Mesothelial cell of epicardium (in vitro differentiated cells): ENCODE measurements at places on chromosomes 4 and X. TPM values are rescaled to one million over a fixed set of nuclear protein-coding genes. Genes with fewer than 3 reads are reported as not detected.
A peak's percentile ranks its signal among the peaks of the same experiment; 100 is the strongest.

GRCh38 chr4:5143940-5144339 is 92.7 kb downstream of the STK32B start:
- no peak for DNase-seq

The NR0B1 gene
- total RNA-seq: 1.2 to 1.8 TPM (median 1.3 TPM) in 3 replicates

GRCh38 chr4:172680691-172681090 is 487.9 kb upstream of the GALNT7 start:
- DNase-seq: no peak

DNA sequence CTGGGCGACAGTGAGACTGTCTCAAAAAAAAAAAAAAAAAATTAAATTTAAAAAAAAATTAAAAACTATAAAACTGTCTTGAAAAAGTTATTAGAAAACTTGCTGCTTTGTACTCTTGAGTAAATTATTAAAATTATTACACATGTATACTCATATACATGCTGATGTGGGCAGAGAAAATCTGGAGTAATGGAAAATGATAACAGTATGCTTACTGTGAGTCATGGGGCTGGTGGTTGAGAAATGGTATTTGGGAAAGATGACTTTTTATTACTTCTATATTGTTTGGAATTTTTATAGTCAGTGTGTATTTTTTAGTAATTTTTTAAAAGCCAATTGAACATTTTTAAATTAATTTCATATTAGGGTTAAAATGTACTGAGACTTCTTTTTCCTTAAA is 7.5 kb downstream of the YY2 start:
- no peak for DNase-seq

GRCh38 chrX:132488180-132488705 is 595 bp downstream of the MBNL3 start:
- DNase-seq: no peak

- DNase-seq: peak; percentile 33
These were observed 49.7 kb downstream of the RASL11B start for GRCh38 chr4:52911684-52912294.

The PRKG2 gene
- total RNA-seq: 0.83 to 1.6 TPM (median 0.90 TPM) in 3 replicates

DNA sequence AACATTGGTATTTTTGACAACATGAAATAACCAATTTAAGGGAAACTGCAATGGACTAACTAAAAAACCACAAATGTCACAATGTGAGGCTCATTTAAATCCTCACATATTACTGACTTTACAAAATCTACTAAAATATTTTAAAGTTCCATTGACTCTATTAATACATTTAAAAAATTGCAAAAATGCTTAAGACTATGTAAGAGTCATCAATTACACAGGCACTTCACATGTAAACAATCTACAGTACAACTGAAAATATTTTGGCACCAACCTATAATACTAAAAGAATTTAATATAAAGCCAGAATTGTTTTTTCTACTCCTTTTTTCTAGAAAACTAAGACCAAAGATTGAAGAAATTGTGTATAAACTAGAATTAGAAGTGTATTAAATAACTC is 76.8 kb upstream of the RBMXL3 start:
- DNase-seq: no peak

DNA sequence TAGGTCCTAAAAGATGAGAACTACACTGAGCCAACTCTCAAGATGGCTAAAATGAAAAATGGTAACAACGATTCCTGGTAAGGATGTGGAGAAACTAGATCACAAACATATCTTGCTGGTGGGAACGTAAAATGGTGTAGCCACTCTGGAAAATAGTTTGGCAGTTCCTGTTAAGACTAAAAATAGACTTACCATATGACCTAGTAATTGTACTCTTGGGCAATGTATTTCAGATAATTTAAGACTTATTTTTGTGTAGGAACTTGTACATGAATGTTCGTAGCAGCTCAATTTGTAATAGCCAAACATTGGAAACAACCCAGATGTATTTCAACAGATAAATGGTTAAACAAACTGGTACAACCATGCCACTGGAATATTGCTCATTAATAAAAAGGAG is 106.2 kb downstream of the HDAC8 start:
- DNase-seq: no peak

GRCh38 chrX:40247848-40248622 is 150.3 kb upstream of the BCOR start:
- no peak for DNase-seq

DNA sequence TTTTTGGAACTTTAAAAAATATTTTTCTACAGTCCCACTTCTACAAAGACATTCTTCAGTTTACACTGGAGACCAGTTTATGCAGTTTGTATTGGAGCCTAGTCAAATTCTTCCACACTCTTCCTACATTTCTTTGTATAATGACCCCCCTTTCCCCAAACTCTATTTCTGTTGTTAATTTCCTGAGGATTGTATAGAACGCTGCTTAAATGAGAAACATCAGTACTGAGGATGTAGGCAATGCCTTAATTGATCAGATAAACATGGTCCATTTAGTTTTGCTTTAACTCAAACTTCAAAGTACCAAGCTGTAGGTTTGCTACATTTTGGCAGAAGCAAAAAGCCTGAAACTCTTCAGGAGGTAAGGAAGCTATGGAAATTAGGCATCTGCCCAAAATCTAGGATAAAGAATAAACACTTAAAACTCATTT is 155.5 kb downstream of the SLC7A11 start:
- no peak for DNase-seq

The SHROOM4 gene
- total RNA-seq: 15.1 to 15.4 TPM (median 15.4 TPM) in 3 replicates
